NCI-H524 treated with DMSO at 0.1 percent for 48 hours (cell line): ENCODE measurements at places on chromosomes 3 and 15.

DNA sequence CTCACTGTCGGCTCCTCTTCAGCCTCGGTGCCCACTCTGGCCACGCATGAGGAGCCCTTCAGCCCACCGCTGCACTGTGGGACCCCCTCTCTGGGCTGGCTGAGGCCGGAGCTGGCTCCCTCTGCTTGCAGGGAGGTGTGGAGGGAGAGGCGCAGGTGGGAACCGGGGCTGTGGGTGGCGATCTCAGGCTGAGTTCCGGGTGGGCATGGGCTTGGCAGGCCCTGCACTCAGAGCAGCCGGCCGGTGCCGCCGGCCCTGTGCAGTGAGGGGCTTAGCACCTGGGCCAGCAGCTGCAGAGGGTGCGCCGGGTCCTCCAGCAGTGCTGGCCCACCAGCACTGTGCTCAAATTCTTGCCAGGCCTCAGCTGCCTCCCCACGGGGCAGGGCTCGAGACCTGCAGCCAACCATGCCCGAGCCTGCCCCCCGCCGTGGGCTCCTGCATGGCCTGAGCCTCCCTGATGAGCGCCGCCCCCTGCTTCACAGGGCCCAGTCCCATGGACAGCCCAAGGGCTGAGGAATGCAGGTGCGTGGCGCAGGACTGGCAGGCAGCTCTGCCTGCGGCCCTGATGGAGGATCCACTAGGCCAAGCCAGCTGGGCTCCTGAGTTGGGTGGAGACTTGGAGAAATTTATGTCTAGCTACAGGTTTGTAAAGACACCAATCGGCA lies 899.1 kb downstream of the SI start:
- DNase-seq = no peak

DNA sequence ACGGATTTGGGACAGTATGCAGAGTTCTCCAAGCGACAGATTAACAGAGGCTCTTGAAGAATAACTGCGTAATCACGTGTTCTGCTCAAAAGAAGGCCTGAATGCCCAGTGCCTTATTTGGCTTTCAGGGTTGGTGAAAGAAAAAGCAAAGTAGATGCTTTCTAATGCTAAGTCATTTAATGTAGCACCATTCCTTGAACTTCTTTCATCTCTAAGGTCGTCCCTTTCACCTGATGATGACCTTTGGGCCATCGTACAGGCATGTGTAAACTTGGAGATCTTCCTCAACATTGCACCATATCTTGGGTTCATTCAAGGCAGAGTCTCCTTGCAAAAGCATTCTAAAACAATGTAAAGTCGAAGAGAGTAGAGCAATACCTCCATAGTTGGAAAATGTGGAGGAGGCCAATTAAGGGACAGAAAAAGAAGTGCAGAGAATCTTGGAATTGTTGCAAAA lies 48.9 kb downstream of the TMEM44 start:
- DNase-seq = no peak

GRCh38 chr3:141307351-141308059 lies 60.8 kb upstream of the ZBTB38 start:
- no peak for DNase-seq

GRCh38 chr15:53116169-53116568 lies 326.0 kb upstream of the ONECUT1 start:
- no peak for DNase-seq

DNA sequence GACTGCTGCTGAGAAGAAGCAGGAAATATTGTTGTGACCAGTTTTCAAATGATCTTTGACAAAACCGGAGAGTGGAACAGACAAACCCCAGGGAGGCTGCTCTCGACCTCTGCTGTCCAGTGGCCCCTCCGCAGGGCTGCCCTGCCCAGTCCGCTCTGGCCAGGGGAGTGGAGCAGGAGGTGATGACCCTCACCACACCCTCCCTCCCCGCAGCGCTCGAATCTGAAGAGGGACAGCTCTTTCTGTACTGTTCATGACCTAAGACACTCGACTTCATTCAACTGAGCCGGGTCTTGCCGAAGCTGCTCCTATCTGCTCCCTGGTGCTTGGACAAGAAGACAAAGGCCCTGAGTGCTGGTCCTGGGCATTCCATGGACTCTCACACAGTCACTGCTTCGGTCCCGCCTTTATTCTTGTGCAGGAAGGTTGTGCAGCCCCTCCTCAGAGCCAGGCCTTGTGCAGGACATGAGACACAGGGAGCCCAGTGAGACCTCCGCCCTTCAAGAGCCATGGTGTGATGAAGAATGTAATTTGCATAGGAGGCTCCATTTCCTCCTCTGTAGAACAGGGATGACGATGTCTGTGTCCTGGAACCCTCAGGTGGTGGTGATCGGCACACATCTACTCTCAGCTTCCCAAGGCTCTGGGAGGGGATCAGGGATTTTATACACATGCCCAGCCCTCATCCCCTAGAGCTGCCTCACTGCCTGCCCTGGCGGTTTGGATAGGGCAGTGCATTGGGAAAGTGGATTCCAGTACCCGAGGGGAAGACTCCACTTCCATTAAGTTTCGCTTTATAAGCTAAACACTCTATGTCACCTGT lies 97.1 kb upstream of the PRR20G start:
- DNase-seq = no peak

DNA sequence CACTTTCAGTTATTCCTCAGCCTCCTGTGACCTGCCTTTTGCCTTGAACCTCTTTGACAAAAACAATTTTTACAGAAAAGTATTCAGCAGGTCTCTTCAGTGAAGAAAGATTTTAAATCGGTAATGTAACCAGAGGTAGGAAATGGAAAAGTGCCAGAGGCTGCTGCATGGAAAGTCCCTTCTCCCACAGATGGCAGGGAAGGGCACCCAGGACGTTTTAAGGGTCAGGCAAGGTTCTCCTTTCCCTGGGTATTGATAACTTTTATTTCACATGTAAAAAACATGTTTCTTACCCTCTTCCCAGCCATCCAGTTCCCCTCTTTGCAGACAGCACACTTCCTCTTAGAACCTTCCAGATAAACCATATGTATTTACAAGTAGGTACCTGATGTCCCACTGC lies 185.6 kb downstream of the OR4M2 start:
- DNase-seq = no peak

- no peak for DNase-seq
Observed at GRCh38 chr15:64749999-64750657, 25.3 kb downstream of the RBPMS2 start.

DNA sequence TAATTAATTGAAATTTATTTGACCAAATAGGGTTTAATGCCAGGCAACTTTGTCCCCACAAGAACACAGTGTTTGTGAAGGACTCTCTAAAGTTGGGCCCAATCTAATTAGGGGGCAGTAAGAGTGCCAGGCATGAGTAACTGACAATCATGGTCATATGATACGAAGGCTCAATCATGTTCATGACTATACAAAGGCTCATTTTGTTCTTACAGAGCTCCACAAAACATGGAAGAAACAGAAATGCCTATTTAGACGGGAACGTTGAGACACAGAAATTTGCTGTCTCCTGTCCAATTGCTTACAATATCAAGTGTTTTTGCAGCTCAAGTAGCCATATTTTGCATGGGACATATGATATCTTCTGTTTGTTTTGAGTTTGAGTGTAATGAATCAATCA lies 391.1 kb downstream of the SI start:
- DNase-seq = no peak

DNA sequence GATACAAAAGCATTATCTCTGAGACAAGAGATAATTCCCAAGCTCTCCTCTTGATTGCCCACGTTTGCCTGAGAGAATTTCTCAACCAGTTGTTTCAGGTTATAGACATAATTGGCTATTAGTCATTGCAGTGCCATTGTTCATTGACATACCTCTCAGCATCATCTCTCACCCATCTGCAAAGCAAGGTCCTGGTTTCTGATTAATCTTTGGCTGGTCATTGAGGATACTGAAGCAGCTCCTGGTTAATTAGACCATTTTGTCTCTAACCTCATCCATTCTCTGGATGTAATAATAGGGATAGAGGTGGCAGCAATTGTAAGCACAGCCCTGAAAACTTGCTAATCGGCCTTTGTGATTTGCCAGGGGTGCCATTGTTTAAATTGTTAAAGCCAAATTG lies 104.2 kb downstream of the CNTN6 start:
- DNase-seq = no peak
